ENCODE measurements at places on chromosomes 2 and 18.

GRCh38 chr2:104378853-104379374, 475.0 kb upstream of the POU3F3 start:
- peak; percentile 0 for DNase-seq

DNA sequence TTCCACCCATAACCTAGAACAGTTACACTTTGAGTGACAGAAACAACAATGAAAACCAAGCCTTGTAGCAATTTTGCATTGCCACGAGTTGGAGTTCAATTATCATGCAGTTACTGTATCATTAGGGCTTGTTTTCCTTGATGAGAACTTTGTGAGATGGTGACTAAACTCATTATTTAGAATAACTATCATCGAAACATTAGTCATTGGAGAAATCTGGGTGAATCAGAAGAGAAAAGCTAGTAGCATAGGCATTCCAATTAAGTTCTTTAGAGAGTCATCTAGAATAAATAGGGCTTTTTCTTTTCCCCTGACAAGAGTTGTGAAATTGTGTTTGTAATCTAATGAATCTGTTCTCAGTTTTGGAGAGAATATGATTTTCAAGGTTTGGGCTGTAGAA, 122.8 kb upstream of the DOCK10 start:
- no peak for DNase-seq

DNA sequence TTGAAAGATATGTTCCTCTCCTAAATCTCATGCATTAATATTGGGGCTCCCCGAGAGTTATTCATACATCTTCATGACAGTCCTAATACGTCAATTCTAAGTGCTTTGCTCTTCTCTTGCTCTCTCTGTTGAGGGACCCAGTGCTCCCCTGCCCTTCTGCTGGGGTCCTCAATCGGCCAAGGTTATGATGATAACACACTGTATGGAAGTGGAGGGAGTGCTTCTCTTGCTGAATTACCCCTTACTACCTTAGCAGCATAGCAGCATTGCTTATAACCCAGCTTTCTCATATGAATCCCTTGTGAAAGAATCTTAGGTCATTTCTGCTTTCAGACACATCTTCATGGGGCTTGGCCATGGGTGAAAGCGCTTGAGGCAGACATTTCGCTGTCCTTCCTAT, 43.2 kb downstream of the ITPRID2 start:
- DNase-seq = no peak

- peak; percentile 10 for DNase-seq
Measured at GRCh38 chr2:240024766-240025165, 376 bp downstream of the NDUFA10 start.

DNA sequence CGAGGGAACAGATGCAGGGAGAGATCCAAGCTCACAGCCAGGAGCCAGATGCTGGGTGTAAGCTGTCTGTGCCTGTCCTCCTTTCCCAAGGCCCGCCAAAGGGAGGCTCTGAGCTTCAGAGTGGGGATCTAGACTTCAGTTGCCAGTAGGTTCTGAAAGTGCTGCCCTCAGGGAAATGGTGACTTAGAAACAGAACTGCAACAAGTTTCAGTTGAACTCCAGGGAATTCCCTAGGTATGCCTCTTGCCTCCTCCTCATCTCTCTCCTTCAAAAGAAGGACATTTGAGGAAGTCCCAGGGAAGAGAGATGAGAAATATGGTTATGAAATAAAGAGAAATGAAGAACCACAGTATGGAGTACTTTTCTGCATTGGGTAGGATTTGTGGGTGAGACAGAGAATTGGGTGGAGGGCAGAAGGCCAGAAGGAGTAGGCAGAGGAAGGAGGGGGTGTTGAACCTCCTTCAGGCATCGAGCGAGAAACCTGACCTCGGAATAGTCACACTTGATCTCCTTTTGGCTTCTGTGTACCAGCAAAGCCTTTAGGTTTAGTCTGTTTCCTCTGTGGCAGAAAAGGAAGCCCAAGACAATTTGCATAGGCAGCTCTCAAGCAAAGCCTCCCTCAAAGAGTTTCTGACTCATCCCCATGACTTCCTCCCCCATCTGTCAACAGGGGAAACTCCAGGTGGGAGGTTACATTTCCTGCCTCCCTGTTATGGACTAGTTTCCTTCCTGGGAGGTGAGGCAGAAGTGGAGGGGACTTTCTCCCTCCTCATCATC, 45.7 kb downstream of the QPCT start:
- DNase-seq = peak; percentile 55

DNA sequence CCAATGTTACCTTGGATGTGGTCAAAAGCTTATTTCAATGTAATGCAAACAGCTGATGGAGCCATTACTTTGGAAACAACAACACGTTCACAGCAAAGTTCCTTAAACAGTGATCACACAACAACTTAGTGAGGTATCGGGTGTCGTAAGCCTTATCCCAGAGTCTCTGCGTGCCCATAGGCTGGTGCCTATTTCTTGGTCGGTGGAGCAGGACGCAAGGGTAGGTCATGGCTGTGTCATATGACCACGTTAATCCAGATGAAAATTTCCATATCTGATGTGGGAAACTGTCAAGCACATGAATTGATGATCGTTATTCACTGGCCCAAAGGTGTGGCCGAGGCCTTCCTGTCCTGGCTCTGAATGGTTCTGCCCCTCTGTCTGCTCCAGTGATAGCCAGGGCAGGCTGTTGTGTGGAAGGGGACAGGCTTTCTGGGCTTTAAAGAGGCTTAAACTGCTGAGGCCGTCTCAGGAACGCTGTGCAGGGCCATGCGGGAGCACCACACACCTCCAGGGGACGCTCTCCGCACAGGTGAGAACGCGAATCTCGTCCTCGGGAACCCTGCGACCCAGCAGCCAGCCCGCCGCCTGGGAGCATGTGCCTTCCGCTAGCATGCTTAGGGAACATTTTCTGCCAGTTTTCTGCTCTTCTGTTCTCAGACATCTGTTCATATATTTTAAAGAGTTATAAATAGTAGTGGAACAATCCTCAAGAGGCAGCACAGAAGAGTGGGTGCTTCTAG, 90.6 kb downstream of the KCTD1 start:
- no peak for DNase-seq

GRCh38 chr2:238670111-238670585, 177.7 kb upstream of the TWIST2 start:
- DNase-seq = no peak

GRCh38 chr2:146321175-146321574, 1523.7 kb upstream of the ACVR2A start:
- DNase-seq = no peak

DNA sequence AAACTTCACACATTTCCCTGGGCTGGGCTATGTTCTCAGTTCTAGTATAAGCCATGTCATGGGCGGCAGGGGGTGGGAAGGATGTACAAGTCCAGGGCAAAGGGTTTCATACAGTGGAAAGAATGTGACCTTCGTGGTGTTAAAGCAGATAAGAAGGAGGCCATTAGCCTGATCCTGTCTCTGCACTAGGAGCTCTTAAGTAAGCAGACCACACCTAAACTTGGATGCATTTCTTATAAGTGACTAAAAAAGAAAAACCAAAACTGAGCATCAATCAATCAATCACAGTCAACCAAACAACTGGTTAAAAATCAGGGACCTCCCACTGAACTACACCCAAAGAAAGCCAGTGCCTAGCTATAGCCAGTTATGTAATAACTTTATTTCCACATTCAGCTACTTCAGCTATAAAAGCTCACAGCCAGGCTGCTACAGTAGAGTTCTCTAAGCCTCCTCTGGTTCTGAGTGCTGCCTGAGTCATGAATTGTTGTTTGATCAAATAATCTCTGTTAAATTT, 46.8 kb upstream of the RIOK3 start:
- no peak for DNase-seq

DNA sequence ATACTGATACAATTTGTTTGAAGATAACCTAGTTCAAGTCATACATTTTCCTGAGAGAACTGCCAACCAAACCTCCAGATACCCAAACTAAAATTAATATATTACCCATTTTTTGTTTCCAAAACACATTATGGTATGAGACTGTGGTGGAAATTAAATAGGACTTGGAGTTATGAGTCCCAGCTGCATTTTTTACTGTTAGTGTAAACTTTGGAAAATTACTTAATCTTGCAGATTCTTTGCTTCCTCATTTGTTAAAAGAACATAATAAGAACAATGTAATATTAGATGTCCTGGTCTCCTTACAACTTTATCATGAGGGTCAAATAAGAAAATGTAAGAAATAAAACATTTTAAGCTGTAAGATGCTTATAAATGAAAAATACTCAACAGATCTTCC, 98.2 kb upstream of the TRIB2 start:
- DNase-seq = no peak

DNA sequence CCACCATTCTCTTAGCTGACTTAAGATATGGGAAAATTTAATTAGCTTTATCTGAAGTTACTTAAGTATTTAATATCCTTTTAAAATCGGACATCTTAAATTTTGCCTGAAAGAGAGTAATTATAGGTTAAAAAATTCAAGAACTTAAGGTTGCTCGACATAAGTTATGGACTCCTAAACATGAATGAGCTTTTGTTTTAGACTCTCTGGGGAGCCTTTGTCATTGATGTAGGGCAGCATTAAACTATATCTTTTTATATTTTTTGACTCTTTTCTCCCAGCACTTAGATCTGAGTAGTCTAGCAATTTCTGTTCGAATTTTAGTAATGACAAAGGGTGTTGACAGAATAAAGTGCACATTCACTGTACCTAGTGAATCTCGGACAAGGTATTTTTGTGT, 4.7 kb downstream of the PHLPP1 start:
- no peak for DNase-seq

DNA sequence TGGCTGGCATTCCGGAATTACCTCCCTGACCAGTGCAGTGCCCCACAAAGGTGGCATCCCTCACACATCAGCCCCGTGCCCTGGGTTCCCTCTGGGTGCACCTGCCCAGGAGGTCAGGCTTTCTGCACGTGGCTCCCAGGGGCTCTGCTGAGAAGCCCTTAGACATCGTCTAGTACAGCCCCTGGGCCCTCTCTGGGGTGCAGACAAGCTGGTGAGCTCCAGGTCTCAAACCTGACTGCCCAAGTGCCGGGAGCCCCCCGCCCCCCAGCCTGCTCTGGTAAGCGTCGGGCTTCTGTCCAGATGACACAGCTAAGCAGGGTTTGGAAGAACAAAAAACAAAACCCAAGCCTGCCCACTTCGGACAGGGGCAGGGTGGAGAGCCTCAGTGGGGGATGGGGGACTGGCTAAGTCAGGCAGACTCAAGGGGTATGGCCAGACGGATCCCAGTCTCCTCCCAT, 20.2 kb downstream of the TWIST2 start:
- DNase-seq = no peak

DNA sequence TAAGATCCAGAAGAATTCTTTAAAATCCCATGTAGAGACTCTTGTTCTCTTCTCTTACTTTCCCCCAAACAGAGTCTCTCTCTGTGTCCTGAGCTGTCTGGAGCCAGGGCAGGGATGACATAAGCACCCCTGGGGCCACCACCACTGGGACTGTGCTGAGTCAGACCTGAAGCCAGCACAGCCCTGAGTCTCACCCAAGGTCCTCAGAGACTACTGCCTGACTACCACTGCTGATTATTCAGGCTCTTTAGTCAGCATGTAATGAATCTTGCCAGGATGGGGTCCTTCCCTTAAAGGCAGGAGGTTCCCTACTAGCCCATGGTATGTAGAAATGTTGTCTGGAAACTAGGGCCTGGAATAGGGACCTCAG, 34.9 kb upstream of the DYNC1I2 start:
- no peak for DNase-seq

GRCh38 chr2:23656597-23656973, 270.3 kb downstream of the ATAD2B start:
- DNase-seq = no peak

DNA sequence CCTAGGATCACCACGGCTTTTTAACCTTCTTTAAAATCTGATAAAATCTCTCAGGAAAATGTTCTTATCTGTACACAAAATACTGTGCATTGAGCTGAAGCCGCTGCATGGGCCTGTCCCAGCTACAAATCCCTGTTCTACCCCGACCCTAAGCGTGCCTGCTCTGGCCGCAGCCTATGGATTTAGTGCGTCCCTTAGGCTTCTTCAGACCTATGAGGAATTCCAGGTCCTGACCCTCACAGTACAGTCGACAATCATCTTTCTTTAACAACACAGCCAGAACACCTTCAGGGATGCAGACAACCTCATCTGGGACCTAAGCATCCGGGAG, 477 bp upstream of the WDCP start:
- DNase-seq = no peak

GRCh38 chr2:23588508-23589201, 203.7 kb downstream of the KLHL29 start:
- DNase-seq = no peak

GRCh38 chr2:85666435-85667316, 1.3 kb downstream of the SFTPB start:
- no peak for DNase-seq

DNA sequence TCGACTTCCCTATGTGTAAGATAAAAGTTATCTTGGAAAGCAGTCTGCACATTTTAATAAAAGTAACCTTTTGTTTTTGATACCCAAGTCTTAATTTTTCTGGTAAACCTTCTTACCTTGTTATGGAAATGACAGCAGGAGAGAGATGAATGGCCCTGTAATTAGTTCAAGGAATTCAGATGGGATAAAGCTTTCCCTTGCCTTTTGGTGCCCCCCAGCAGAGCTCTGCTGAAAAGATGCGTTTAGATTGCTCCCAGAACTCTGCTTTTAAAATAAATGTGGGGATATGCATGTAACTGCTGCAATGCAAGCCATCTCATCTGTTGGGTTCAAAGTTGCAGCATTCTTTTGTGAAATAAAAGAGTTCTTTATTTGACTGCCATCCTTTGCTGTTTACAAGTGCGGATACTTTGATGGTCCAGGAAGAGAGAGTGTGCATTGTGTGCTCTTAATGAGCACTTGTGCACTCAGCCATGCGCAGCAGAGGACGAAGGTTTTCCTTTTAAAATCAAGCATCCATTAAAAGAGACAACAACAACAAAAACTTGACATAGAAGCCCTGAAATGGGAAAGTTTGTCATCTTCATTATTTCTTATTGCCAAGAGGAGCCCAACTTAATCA, 176.7 kb upstream of the ST6GAL2 start:
- DNase-seq = no peak

- no peak for DNase-seq
Measured at GRCh38 chr2:6906165-6906741, 11.0 kb upstream of the RNF144A start.
